ENCODE measurements at places on chromosomes 1 and 21.

- DNase-seq, result no peak
These were observed 17.8 kb downstream of the WNT9A start for GRCh38 chr1:227929751-227930472.

DNA sequence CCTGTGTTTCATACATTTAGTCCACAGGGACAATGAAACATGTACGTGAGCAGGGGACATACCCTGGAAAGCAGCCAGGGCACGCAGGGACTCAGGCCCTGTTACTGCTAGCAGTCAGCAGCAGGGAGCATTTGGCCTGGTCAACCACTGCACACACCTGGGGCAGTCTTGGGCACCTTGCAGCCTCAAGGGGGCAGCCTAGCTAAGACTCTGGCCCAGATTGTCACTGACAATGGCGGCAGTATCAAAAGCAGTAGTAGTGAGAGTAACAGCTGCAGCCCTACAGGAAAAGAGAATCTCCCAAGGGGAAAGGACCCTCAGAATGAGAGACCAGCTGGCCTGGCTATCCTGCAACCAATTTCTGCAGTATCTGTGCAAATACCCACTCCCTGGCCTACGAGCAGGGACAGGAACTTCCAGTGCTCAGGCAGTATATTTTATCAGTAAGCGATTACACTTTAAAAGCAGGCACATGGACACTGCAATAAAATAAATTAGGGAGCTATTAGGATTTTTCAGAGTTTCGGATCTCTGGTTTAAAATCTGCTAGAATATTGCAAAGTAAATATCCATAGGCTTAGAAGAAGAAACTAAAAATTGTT lies 475.6 kb downstream of the LTN1 start:
- DNase-seq, result peak; percentile 85

DNA sequence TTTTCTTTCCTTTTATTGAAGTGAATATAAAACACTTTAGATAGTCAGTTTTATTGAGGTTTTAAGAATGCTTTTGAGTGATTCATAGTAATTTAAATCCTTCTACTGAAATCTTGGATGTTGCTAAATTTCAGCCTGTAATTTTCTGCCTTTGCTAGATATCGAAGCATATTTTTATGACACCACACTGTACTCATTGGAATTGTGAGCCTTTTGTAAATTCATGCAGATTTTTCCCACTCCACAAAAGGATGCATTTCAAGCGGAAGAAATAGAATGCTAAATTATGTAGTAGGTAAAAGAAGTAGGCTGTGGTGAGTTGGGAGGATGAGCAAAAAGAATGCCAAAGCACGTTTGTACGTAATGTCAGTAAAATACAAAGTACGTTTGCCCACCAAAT lies 13.8 kb downstream of the SNX7 start:
- no peak for DNase-seq

GRCh38 chr21:44957047-44957831 lies 17.4 kb downstream of the SLX9 start:
- DNase-seq, result no peak

DNA sequence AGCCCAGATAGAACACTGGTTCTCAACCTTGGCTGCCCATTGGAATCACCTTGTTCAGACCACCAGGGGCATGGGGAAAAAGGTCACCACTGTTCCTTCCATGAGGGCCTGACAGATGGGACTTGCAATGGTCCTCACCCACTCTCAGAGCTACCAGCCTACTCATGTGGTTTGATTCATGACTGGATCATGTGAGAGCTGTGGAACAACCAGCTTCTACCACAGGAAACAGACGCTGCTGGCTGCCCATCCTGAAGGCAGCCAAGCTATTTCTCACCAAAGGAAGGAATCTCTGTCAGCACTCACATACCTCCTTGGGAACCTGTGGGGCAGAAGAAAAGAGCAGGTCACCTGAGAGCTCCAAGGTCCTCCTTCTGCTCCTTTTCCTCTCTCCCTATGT lies 53.6 kb downstream of the CAPN8 start:
- DNase-seq, result peak; percentile 53

DNA sequence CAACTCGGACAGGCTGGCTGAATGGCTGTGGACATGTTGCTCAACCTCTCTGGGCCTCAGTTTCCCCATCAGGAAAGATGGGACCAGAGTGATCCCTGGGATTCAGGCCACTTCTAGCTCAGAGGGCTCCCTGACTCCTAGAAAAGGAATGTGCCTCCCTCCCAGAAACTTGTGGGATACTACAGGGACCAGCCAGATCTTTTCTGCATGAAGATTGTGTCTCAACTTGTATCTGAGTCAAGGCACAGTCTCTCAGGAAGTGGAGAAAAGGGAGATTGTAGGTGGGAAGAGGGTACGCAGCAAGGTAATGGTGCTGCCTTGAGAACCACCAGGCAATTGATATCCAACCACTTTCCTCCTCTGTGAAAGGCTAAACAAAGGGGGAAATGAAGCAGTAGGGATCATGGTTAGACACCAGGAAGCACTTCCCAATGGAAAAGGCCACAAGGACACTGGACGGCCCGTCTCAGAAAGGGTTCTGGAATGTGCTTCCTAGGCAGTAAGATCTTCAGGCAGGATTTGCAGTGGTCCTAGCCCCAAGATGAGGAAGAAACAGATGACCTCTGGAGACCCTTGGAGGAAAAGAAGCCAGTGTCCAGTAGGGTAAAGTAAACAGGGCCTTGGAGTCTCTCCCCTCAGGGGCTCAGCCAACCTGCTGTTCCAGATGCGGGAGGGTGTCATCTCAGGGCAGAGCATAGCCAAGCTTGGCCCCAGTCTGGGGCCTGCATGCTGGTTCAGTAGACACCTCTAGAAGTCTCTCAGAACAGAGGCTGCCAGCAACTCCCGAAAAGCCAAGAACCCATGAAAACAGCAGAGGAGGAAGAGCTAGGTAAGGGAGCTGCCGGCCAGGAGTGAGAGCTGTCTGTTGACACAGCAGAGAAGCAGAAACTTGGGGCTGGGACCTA lies 16.8 kb downstream of the IFFO2 start:
- DNase-seq, result no peak

DNA sequence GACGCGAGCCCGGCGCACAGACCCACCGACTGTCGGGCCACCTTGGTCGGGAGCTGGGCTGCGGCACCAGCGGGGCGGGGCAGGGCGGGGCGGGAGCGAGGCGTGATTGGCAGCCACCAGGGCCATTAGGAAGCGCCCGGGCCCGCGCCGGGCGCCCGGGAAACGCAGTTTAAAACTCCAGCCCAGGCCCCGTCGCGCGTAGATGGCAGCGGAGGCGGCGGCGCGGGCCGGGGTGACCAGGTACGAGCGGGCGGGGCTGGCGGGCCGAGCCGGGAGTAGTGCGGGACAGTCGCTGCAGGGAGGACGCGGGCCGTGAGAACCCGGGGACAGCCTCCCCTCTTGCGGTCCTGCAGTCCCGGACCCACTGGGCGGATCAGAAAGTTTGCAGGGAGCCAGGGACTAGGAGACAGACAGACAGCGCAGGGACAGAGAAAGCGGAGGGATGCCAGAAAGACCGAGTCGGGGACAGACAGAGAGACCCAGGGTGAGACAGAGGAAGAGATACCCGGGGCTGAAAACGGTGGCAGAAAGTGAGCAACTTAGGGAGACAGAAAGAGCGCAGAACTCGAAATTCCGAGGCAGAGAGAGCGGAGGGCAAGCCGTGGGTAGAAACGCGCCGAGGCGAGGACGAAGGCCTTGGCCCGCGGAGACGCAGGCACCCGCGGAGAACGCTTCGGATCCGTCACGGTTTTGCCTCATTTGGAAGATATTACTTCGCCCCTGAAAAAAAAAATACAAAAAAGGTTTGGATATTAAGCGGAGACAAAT lies at the start of gene DMBX1:
Gene DMBX1 (plus strand): TSS at position 199 of the 768 bp plus-strand sequence. CDS start 17,175 bp downstream, outside the sequence.
- DNase-seq, result peak; percentile 50

DNA sequence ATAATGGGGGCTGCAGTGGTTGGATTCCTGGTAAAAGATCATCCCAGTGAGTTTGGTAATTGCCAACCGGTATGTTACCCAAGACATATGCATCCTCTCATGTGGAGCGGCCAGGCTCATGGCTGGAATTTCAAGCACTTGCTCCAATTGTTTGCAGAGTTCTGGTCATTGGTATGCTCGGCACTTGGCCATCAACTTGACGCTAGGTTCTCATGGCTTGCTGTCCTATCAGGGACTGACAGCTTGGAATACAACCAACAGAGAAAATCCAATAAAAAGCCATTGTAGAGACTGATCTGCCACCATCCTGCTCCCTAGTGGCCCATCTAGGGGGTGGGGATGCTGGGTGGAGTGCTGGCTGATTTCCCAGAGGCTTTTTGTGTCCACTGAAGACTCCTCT lies 120.9 kb downstream of the EDEM3 start:
- DNase-seq, result no peak

GRCh38 chr1:20114021-20114648 lies 5.2 kb downstream of the PLA2G2D start:
- DNase-seq, result no peak

- peak; percentile 71 for DNase-seq
These were observed 58.9 kb upstream of the CTTNBP2NL start for GRCh38 chr1:112337028-112337531.

DNA sequence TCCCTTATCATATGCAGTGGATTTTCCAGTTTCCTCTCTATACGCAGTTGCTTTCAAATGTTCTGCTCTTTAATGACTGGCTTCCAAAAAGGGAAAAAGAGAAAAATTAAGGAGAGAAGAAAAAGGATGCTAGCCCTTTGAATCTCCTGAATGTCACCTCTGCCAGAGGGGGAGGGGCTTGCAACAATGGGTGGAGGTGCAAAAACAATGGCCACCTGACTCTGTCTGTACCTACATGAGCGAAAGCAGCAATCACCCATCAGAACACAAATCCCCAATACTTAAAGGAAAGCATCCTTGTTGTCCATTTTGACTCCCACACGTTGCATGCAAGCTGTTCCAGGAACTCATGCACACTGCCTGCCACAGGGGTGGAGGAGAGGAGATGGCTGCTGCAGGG lies 61.2 kb downstream of the CCDC30 start:
- DNase-seq, result no peak

- DNase-seq, result peak; percentile 93
These were observed 425.5 kb downstream of the LMO4 start for GRCh38 chr1:87754139-87754538.

DNA sequence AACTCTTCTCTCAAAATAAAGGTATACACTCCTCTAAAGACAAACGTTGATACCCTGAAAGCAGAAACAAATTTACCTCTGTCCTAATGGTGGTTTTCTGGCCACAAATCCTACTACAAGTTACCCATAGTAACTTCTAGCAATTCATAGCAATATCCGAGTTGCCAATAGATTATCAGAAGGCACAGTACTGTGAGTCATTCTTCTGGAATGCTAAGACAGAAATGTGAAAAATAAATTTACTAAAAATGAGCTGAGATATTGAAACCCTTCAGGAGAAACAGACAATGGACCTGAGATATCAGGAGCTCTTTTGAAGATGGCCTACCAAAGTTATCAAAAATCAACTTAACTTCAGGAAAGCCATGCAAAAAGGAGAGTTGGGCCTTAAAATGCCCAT lies 715.0 kb upstream of the ADAMTS5 start:
- DNase-seq, result no peak

DNA sequence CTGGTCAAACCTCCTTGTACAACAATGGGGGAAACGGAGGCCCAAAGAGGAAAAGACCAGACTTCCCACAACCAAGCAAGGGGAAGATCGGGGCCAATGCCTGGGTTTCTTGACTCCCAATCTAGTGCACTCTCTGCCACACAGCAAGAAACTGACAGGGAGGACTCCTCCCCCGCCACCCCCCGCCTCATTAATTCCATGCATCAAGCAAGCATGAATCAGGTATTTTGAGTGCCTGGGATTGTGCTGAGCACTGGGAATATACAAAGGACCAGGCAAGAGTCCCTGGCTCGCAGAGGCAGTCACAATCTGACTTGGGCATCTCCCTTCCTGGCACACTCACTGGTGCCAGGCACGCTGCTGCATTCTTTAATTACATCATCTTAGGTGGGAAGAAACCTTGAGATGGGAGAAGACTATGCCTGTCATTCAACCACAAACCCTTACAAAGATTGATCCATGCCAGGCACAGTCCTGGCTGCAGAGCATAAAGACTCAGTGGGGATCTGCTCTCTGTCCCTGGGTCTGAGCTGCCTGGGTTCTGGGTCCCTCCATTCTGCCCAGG lies 4.4 kb upstream of the KCNC4 start:
- DNase-seq, result no peak
